ENCODE measurements at places on chromosomes 7 and 10.

DNA sequence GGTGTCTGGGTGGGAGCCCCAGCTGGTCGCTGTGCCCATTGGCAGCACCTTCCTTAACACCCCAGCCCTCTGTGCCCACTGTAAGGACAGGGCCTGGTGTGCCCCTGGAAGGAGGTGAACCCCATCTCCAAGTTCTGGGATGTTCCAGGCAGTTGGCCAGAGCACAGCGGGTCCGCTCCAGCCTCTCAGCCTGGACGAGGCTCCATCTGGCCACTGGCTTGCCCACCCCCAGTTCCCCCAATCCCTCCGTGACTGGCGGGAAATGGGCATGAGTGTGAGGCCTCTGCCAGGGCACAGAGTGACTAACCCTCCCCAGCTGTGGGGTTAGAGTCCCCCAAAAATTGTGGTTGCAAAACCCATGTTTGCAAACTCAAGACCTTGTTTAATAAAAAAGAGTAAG, 15.6 kb downstream of the GRIFIN start:
- no peak for DNase-seq

DNA sequence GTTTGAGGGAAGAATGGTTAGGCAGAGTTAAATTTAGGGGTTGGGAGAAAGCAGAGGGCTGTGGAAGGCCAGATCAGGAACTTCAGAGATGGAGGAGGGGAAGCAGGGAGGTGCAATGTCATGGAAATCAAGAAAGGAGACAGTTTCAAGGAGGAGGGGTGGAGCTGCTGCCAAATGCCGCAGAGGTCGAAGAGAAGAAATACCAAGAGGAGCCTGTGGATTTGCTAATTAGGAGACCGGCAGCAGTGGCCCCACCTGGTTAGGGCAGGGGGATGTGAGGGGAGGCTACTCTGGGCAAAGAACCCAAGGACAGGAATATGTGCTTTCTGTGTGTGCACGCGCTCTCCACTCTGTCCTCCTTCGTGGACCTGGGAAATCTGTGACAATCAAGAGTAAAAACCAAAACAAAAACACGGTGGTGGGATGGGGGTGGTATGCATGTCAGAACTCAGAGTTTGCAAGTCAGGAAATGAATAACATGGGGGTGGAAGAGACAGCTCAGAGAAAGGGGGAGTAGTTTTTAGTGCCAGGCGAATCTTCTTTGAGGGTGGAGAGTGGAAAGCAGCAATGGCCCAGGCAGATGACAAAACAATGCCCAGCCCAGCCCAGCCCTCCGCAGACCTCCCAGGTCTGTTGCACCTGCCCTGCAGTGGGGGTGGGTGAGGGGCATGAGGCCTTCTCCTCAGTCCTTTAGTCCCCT, 102.9 kb upstream of the PAX2 start:
- no peak for DNase-seq

- no peak for DNase-seq
Measured at GRCh38 chr10:56139405-56139804, 221.7 kb downstream of the ZWINT start.

- DNase-seq, result peak; percentile 88
Measured at GRCh38 chr10:26696786-26697162, 727 bp upstream of the PDSS1 start.
